Islet precursor cell (in vitro differentiated cells): ENCODE measurements at places on chromosomes 12 and 14.
A peak's percentile ranks its signal among the peaks of the same experiment; 100 is the strongest.

GRCh38 chr14:29930283-29930682 lies 2.6 kb upstream of the PRKD1 start:
- DNase-seq, result peak; percentile 76

GRCh38 chr12:95445884-95446505 lies 28.0 kb upstream of the METAP2 start:
- DNase-seq, result no peak

- DNase-seq, result peak; percentile 73
Measured at GRCh38 chr12:2256915-2257314, 204.1 kb downstream of the CACNA1C start.

GRCh38 chr14:77903937-77904617 lies 104.2 kb downstream of the ADCK1 start:
- no peak for DNase-seq

GRCh38 chr14:67881225-67881624 lies 61.6 kb downstream of the RAD51B start:
- no peak for DNase-seq

DNA sequence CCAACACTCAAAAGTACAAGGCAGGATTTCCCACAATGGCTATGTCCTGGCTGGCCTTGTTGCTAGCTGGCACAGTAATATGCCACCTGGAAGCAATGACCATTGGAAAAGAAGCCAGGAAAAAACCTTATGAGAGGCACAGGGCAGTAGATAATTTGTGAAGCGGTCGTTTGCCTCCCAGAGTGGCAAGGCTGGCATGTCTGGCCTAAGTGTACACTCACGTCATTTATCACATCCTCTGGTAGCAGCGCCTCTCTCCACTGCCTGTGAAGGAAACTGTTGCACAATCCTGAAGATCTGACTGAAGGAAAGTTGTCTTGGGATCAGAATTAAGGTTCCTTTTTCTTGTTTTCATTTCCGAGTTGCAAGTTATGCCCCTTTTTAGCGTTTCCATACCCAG lies 408.5 kb downstream of the ZFP36L1 start:
- DNase-seq, result no peak

GRCh38 chr12:65631621-65632111 lies 192.6 kb upstream of the HMGA2 start:
- DNase-seq, result peak; percentile 89

DNA sequence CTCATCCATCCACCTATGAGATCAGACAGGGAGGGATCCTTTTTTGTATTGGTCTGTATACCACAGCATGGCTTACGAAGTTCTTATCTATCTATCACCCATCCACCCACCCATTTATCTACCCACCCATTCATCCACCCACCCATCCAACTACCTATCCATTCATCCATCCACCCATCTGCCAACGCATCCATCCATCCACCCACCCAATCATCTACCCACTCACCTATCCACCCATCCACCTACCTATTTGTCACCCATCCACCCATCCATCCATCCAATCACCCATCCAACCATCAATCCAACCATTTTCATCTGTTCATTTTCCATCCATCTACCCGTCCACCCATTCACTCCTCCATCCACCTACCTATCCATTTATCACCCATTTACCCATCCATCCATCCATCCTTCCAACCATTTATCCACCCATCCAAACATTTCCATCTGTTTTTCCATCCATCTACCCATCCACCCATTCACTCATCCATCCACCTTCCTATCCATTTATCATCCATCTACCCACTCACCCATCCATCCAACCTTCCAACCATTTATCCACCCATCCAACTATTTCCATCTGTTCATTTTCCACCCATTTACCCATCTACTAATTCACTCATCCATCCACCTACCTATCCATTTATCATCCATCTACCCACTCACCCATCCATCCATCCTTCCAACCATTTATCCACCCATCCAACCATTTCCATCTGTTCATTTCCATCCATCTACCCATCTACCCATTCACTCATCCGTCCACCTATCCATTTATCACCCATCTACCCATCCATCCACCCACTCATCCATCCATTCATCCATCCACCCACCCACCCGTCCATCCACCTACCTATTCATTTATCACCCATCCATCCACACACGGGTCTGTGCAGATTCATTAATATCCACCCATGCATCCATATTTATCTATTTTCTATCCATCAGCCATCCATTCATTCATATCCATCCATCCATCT lies 13.3 kb downstream of the SDS start:
- no peak for DNase-seq

- DNase-seq, result peak; percentile 82
Measured at GRCh38 chr14:68814539-68815297, 21.9 kb upstream of the ZFP36L1 start.

GRCh38 chr14:105430565-105430964 lies 10.9 kb downstream of the MTA1 start:
- no peak for DNase-seq

DNA sequence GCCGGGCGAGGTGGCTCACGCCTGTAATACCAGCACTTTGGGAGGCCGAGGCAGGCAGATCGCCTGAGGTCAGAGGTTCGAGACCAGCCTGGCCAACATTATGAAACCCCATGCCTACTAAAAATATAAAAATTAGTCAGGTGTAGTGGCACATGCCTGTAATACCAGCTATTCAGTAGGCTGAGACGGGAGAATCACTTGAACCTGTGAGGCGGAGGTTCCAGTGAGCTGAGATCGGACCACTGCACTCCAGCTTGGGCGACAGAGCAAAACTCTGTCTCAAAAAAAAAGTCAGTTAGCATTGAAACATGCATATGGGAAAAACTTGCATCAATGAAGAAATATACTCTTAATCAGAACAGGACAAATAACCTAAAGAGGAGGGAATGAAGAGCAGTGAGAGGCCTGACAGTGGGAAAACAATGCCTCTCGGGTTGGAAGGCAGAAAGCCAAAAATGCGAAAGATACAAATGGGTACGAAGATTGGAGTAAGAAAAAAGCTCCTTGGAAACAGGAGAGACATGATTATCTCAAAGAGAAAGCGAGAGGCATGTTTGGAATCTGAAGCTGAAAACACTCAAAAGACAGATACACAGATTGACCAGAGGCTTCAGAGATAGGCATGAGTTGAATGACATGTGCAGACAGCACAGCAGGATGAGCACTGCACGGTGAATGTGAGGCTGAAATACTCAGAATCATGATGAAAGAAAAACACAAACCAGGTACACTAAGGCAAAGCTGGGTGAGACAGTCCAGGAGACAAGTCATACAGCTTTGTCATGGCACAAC lies 30.6 kb downstream of the RESF1 start:
- DNase-seq, result peak; percentile 94

GRCh38 chr12:95820096-95820703 lies 29.6 kb upstream of the NTN4 start:
- no peak for DNase-seq

- DNase-seq, result no peak
Measured at GRCh38 chr14:105375635-105376057, 22.7 kb upstream of the TEX22 start.

GRCh38 chr12:69698769-69699540 lies at the start of gene BEST3:
BEST3 (minus strand) TSS chr12:69699303; CDS start chr12:69697798, 1,505 bp downstream.
- DNase-seq, result no peak

- DNase-seq, result no peak
Measured at GRCh38 chr12:107461222-107461975, 224.2 kb upstream of the PWP1 start.

DNA sequence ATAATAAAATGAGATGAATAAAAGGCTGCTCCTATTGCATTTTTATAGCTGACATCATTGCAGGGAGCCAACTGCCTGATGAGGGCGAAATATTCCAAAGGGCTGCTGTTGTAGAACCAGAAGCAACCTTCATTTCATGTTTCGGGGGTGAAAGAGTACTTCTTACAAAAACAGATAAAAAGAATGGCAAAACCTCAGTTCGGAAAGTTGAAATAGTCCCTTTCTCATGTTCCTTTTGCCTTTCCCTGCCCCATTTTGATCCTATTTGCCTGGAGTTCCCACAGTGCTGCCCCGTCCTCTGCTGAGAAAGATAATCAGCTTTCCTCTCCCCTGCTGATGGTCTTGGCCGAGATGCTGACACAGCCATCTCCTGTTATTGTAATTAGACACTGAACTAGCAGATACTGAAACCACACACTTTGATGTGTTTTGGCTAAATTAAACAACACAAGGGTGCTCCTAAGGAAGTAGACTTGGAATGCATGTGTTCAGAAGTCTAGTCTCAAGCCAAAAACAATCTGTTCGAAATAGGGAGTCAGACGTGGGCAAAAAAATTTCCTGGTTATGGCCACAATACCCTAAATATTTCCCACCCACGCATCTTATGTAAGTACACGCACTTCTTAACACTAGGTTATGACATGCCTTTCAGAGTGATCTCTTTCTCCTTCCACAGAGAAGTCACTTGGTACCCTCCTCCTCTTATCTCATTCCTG lies 117.2 kb downstream of the PPM1H start:
- DNase-seq, result no peak

GRCh38 chr14:54241517-54241916 lies 155.3 kb upstream of the CDKN3 start:
- no peak for DNase-seq

DNA sequence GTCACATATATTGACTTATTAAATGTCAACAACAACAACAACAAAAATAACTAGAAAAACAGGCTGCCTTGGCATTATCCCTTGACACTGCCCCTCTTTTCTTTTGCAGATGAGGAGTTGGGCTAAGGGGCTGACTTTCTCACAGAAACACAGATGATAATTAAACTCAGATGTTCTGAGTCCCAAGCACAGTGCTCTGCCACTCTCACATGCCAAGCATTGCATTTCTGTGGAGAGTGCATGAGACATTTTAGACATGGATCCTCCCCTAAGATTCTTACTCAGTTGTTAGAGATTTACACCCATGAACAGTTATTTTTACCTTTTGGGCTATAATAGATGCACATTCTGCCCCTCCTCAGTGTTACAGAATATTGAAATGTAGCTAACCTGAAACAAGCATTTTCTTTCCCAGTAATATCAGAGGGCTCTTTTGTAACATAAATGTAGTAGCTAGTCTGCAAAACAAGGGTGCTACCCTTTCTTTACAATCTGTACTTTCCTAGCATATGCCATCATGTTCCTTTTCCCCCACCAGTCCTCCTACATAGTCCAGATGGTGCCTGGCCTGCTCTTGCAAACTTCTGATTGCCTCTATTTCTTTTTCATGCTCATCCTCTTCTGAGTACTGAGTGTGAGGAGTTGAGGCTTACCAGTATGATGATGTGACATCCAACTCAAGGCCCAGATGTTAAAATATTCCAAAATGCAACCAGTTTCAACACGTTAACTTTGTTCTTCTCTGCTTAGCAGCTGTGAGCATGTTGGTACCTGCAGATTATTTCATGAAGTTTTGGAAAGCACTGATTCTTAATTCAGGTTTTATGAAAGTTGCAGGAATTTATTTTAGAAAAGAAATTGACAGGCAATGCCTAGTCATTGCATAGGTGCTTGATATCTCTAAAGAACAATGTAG lies 125.0 kb upstream of the ATP2B1 start:
- no peak for DNase-seq

DNA sequence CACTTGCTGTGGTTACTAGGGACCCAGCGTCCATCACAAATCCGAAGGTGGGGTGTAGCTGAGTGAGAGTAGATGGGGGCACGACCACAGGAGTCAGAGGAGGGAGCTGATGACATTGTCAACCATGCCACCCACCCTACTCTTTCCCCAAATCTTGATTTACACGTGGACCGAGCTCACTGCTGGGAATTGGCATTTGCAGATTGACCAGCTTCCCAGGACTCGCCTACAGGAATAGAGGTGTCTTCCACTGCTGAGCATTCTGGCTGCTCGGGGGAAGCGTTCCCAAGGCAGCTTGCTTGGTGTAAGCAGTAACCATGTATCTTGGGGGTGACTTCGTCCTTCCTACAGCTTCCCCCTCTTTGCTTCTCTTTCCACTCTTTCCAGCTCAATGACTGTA lies 353 bp upstream of the PTPRR start:
- DNase-seq, result no peak

DNA sequence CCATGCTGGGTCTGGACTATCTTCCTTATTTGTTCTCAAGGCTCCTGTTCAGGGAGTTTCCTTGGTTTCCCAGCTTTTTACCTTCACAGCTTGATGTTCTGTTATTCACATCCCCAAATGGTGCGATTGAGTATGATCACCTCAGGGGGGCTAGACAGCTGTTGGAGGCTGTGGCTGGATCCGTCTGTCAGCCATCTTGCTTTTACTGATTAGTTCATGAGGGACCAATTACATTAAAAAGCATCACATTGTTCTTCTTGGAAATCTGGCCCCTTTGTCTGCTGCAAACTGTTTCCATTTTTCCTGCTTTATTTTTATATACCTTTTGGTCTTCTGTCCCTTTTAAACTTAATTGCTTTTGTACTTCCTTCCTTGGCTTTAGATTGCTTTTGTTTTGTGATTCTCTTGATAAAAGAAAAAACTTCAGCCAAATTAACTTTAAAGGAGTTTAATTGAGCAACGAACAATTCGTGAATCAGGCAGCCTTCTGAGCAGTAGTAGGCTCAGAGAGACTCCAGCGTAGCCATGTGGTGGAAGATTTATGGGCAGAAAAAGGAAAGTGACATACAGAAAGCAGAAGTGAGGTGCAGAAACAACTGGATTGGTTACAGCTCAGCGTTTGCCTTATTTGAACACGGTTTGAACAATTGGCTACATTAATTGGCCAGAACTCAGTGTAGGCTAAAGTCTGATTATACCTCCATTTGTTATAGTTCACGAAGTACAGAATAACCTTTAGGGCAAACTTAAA lies 208.7 kb downstream of the AEBP2 start:
- no peak for DNase-seq

DNA sequence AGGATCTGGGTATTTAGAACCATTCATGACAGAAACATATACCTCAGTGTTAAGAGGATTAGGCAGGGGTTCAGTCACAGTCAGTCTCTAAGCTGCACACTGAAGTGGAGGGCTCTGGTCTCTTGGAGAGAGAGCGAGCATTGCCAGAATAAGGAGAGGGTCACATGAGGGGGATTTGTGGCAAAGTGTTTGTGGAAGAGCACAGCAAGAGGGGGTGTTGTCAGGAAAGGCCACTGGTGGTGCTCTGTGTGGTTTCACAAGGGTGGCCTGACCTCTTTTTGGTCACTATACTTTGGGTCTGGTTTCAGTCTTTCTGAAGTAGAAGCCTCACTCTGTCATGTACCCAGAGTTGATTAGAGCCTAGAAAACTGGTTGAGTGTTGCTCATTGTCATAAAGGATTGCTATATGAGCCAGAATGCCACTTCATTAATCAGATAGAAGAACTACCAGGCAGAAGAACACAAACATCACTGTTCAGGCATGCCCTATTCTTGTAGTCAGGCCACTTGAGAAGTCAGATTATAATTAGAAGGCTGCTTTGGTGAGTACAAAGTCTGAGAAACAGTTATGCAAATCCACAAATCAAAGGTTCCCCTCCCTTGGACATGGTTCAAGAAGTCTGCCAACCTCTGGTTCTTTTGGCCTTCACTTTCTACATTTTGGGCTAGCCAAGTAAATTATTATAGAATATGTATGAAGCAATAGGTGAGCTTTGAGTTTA lies 8.4 kb downstream of the TMEM19 start:
- DNase-seq, result no peak
